Retina (tissue), 1 donor: ENCODE measurements at places on chromosomes 12 and 14.

- DNase-seq = no peak
These were observed 17.1 kb downstream of the LMO3 start for GRCh38 chr12:16588812-16589211.

DNA sequence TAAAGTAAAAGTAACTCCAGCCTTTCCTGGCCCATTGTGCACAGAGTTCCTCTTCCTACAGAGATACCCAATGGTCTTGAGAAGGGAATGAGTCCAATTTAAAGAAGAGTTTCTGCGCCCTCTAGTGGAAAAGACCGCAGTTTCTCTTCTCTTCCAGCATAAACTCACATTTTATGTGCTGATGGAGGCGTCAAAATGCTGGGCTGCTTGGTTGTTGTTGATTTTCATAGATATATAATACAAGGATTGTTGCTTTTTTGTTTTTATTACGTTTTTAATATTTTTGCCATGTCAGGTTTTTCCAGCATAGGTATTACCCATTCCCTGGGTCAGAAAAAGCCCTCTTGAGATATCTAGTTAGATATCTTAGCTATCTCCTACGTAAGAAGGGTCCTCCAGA lies 356.9 kb upstream of the STXBP6 start:
- DNase-seq = peak; percentile 55

DNA sequence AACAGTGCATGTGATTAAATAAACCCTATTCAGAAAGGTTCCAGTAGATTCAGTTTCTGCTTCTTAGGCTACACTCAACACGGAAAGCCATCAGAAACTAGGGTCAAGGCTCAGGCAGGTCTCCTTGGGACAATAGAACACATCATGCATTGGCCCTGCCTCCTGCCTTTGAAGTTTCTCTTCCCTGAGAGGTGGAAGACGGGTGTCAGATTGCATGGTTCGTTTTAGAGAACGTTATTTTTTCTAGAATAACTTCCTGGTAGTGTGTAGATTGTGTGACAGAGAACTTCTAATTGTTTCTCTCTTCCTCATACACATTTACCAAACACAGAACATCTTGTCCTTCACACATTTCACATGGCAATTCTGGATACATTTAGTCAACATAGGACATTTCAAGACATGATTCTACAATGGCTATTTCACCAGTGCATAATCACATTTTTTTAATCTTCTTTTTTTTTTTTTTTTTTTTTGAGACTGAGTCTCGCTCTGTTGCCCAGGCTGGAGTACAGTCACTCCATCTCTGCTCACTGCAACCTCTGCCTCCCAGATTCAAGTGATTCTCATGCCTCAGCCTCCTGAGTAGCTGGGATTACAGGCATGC lies 106.6 kb upstream of the AMN1 start:
- DNase-seq = no peak

- DNase-seq = no peak
These were observed 81.8 kb upstream of the CCDC198 start for GRCh38 chr14:57575482-57575881.

GRCh38 chr12:1908758-1909157 lies 9.7 kb downstream of the CACNA2D4 start:
- DNase-seq = no peak

DNA sequence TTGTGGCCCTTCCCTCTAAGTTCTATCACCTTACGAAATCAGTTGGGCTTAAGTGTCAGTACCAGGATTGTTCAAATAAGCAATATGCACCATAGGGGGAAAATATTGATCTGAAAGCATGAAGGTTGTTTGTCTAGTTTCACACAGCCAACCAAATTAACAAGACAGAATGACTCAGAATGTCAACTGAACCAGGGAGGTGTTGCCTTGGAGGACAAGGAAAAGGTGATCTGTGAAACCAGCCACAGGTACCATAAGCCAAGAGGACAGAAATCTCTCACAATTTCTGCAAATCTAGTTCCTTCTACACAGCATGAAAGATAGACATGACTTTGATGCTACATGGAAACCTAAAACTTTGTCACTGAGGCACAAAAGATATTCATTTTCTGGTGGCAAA lies 297.9 kb downstream of the BCL11B start:
- DNase-seq = no peak

- no peak for DNase-seq
These were observed 82.0 kb downstream of the LMO3 start for GRCh38 chr12:16523951-16524331.

- no peak for DNase-seq
These were observed 65.8 kb upstream of the RASSF3 start for GRCh38 chr12:64544371-64545080.

DNA sequence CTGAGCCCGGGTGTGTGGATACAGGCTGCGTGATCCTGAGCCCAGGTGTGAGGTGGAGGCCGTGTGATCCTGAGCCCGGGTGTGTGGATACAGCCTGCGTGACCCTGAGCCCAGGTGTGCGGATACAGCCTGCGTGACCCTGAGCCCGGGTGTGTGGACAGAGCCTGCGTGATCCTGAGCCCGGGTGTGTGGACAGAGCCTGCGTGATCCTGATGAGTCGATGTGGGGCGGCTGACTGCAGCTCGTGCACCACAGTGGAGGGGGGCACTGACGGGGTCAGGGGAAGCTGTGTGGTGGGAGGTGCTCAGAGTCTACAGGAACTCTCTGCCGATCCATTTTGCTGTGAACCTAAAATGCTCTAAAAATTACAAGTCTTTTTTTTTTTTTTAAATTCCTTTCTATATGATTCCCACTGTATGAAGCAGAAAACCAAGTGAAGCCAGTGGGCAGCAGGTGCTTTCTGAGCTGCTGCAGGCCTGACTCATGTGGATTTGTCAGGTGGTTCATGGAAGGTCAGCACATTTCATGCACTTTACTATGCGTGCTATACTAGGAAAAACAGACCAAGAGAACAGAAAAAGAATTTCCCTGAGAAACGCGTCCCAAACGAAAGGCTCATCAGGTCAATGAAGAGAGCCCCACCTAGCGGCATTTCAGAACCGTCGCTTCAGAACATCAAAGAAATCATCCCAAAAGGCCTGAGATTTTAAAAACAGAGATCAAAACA lies 19.3 kb downstream of the BRF1 start:
- DNase-seq = peak; percentile 69

DNA sequence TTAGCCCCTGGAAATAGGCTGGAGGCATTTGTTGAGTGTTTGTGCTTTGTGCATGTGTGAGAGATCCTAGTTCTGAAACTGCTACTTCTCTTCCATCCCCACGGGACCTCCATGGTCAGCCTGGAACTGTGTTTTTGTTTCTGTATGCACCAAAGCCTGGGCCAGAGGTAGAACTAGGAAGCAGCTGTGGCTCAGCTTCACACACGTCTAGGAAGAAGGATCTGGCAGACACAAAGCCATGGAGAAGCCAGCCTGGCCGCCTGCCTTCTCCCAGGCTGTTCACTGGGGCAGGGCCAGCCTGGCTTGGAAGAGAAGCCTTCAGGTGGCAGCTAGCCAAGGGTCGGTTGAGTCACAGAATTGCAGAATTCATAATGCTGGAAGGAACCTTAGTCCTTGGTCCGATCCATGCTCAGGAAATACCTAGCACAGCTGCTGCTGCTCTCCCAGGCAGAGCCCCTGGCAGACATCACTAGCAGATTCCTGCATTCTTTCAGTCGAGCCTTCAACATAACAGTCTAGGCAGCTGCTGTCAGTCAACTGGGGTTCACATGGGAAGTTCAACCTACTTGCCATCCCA lies 27.0 kb downstream of the RIN3 start:
- no peak for DNase-seq

GRCh38 chr14:103483600-103483999 lies 39.0 kb downstream of the CKB start:
- no peak for DNase-seq

DNA sequence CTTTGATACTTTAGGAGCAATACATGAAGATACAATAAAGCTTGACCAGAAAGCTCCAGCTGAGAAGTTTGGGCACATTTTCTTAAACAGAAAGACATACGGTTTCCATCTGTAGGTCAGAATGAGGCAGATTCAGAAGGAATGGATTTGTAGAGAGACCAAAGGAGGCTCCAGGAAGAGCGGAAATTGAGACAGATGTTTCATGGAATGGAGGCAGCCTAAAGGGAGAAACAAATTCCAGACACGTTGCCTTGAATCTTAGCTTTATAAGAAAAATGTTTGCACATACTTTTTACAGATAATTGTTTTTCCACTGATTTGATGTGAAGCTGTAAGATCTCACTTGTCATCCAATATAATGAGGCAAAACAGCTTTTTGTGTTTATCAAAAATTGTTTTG lies 24.8 kb downstream of the EPYC start:
- no peak for DNase-seq

- DNase-seq = no peak
These were observed 18.5 kb upstream of the KRT80 start for GRCh38 chr12:52210186-52210924.

DNA sequence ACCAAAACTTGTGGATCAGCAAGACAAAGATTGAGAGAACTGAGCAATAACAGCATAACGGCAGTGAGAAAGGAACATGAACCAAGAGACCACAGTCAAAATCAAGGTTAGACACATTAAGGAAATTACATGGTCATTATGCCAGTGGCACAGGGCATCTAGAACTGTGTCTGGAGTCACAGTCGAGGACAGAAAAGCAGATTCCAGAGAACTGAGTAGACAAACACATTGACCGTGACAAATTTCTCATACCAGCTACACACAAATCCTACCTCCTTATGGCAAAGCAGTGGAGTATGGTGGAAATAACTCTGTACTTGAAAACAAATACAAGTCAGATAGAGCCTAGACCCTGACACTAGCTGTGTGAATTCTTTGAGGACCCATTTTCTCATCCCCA lies 367.3 kb downstream of the DUSP6 start:
- DNase-seq = no peak

DNA sequence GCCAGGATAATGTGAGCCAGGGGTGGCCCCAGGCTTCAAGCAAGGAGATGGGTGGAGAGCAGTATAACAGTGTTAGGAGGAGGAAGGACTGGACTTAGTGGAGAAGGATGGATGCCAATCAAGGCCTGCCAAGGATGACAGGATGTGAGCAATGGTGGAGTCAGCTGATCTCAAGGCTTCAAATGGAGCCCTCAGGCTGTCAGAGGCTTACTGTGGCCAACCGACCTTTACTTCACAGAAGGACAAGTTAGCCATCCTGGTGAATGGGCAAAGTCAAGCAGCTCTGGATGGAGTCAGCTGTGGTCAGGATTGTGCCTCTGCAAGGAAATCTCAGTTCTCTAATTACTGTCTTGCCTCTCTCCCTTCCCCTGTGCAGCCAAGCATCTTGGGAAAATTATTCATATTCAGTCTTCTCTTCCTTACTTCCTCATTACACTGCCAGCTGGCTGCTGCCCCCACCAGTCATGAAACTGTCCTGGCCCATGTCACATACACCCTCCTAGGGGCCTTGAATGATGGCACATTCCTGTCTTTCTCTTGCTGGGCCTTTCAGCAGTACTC lies 7.6 kb upstream of the STAT6 start:
- DNase-seq = no peak
